ENCODE measurements at places on chromosomes 11 and 22.

- no peak for DNase-seq
These were observed 6.1 kb upstream of the ALG8 start for GRCh38 chr11:78145511-78146025.

DNA sequence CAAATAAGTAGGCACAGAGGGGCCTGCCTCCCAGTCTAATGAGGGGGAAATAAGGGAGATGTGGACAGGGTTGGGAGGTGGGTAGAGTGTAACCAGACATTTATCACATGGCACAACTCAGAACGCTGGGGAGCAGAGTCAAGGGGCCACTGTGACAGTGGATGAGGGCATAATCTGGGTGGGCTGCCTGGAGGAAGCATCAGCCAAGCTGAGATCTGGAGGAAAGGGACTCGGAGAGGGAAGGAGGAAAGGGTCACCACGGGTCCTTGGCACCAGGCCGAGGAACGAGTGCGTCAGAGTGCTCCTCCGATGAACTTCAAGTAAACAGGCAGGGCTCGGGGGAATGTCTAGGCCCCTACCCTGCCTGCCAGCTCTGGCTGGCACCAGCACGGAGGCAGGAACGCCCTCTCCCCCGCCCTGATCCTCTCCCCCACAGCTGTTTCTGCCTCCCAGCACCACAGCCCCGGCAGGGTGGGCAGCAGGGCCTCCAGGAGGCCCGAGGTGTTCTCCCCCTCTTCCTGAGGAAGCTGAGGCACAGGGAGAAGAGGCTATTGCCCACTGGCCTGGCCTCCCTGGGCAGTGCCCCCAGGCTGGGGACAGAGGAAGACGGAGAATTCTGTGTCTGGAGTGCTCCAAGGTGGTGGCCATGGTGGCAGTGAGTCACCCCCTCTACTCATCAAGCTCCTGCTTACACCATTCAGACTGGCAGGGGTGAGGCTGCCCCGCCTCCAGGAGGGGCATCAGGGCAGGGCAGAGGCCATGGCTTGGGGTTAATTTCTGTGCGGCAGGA is 4.2 kb downstream of the ALDH3B1 start:
- DNase-seq = no peak

DNA sequence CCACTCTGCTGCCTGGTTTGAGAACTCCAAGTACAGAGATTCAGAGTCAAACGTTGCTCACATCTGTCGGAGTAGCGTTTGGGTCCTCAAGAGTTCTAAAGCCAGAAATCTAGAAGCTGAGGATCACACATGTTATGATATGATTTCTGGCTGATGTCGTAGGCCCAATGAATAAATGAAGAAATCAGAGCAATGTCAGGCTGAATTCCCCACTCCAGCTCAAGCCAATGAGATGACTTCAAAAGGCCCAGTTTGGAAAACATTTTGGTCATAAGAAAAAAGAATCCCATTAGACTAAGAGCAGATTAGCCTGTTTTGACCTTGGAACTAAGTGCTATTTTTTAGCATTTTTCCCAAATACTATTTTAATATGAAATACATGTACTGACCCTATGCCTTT is 106.7 kb downstream of the ETS1 start:
- DNase-seq = no peak

- no peak for DNase-seq
These were observed 16.8 kb downstream of the OR56B4 start for GRCh38 chr11:6124245-6124644.

GRCh38 chr11:2348986-2349385 is 28.1 kb upstream of the CD81 start:
- no peak for DNase-seq

GRCh38 chr11:2738551-2739431 is 39.0 kb upstream of the KCNQ1OT1 start:
- no peak for DNase-seq

DNA sequence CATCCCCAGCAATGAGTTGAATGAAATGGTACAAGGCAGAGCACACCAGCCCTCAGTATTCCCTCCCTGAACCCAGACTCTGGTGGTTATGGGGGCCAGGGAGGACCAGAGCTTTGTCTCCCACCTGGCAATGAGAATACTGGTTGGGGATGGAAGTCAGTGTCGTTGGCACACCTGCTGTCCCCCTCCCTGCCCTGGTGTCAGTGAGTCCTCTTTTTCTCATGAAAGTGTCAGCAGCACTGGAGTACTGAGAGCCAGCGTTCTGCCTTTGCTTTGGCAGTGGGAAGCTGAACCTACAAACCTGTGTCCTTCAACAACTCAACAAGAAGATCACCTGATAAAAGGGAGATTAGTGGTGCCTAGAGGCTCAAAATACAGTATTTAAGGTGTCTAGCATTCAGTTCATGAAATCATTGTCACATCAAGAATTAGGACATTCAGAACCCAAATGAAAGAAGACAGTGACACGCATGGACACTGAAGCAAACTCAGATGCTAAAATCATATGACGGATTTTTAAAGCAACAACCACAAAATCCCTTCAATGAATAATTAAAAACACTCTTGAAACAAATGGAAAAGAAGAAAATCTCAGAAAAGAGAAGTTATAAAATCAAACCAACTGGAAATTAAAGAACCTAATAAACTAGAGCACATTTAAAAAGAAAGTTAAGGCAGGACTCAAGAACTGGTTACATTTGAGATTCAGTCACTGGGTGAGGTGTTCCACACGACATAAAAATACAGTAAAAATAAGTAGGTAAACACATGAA is 77.5 kb upstream of the VPREB1 start:
- no peak for DNase-seq

DNA sequence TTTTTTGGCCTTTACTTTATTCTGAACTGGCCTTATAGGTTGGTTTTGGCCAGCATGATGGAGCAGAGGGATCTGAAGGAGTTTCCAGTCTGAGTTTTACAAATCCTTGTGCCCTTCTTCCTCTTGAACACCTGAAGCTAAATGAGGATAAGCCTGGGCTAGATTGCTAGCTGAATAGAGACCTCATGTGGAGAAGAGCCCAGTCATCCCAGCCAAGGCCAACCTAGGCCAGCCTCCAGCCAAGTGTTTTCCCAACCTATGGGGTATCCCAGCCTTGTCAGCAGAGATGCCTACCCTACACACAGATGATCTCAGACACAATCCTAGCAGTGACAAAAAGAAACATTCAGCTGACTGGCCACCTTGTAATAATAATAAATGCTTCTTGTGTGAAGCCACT is 966 bp upstream of the CASP12 start:
- DNase-seq = no peak

DNA sequence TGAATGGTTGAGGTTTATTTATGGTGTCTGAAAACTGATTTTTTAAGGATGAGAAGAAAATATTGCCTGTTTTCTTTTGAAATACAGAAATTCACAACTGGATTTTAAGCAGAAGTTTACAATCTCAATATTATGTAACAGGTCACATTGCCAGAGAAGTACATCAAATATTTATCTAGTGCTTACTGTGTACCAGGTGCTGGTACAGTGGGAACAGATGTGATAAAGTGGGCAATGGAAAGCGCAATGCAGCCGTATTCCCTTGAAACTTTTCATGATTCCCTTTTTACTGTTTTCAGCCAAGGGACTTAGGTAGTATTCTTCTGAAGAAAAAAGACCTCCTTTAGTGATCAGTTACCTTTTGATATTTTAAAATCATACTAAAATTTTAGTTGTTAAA is 49.6 kb downstream of the TTC17 start:
- no peak for DNase-seq

GRCh38 chr11:31870609-31871309 is 59.6 kb upstream of the PAX6 start:
- peak; percentile 2 for DNase-seq

DNA sequence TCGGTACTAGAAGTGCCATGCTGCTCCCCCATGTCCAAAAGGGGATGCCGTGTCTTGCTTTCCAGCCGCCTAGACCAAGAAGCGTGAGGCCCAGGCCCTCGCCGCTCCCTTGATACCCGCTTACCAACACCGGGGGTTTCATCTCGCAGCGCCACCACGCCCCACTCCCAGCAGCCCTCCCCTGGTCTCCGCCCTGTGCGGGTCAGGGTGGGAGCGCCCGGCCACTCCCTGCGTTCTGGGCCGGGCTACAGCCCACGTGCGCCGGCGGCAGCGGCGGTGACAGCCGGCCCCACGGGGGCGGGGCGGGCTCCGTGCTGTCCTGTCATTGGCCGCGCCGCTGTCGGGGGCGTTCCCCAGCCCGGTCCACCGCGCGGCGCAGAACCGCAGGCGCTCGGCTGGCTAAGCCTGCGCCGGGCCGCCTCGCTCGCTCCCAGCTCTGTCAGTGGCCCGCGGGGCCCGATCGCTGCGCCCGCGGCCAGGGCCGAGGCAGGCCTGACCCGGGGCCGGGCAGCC is at the start of gene MICAL2:
Gene MICAL2 (plus strand): TSS at position 390 of the 513 bp plus-strand sequence. CDS start 51,566 bp downstream, outside the sequence.
- DNase-seq = peak; percentile 85

GRCh38 chr11:46534711-46535110 is 59.1 kb downstream of the AMBRA1 start:
- no peak for DNase-seq

- no peak for DNase-seq
These were observed 406.6 kb upstream of the FAT3 start for GRCh38 chr11:91817996-91818395.

DNA sequence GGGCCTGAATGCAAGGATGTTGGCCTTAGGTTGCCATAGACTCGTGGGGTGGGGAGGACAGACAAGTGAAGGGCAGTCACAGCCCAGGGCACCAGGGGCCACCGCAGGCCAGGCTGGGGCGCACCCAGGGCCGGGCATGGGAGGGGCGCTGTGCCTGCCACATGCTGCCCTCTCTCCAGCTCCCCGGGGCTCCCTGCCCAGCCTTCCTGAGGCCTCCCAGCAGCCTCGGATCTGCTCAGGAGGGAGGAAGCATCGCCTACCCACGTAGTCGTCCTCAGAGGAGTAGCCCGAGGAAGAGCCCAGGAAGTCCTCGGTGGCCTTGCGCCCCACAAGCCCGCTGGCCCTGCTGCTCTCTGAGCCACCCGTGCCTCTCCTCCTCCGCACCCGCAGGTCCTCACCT is 5.2 kb downstream of the SUN2 start:
- DNase-seq = no peak

DNA sequence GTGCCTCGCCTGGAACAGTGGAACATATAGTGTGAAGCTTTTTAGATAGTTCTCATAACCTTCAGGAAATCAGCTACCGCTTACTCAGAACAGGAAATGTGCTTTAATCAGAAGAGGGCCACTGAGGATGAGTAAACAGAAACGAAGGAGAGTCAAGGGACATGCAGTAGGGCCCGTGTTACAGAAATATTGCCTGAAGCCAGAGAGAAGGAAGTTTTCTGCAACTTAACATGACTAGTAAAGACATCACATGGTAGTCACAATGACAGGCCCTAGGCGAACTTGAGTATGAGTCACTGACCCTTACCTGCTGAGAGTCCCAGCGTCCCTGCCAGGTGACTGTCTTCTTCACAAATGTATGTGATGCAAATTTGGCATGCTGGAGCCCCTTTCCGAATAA is 39.4 kb downstream of the CARD18 start:
- no peak for DNase-seq

GRCh38 chr22:20825624-20826023 is 33.0 kb downstream of the PI4KA start:
- DNase-seq = no peak

- DNase-seq = peak; percentile 41
These were observed at the start of gene UEVLD for GRCh38 chr11:18588297-18589252. UEVLD (minus strand) TSS chr11:18588734; CDS start chr11:18588654, 80 bp downstream.

GRCh38 chr11:35500744-35501143 is 24.7 kb downstream of the PAMR1 start:
- no peak for DNase-seq

- DNase-seq = no peak
These were observed 14.4 kb downstream of the RNH1 start for GRCh38 chr11:492427-493226.

DNA sequence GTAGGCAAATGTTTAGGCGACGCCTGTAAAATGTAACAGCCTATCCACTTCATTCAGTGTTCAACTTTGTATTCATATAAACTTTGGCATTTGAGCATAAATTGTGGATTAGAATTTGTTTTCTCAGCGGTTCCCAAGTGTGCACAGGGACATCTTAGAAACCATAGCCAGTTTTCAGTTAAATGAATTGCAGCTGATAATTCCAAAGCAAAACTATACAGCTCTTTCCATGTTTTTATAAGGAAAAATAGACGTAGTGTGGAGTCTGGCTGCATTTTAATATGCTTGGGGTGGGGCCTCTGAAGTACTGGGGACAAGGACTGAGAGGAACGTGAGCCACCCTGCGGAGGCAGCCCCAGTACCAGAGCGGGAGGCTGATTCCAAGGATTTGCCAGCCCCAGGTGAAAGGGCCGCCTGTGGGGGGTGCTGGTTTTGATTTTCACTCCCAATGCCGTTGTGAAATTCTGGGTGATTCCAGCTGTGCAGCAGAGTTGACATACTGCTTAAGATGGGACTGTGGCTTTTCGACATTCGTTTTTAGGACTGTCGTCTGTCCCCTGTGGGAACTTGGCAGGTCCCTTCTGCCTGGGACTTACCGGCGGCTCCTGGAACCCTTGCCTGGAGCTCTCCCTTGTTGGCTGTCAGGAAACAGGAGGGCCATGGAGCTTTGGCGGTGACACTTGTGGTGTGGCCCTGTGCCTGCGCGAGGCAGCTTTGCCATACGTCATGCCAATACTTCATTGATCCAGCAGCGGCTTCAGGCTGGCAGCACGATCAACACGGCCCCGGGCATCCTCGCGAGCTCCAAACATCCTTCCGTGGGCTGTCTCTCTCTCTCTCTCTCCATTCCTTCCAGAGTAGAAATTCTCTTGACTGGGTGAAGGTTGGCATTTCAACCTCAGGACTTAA is 370.9 kb downstream of the TBC1D22A start:
- no peak for DNase-seq

DNA sequence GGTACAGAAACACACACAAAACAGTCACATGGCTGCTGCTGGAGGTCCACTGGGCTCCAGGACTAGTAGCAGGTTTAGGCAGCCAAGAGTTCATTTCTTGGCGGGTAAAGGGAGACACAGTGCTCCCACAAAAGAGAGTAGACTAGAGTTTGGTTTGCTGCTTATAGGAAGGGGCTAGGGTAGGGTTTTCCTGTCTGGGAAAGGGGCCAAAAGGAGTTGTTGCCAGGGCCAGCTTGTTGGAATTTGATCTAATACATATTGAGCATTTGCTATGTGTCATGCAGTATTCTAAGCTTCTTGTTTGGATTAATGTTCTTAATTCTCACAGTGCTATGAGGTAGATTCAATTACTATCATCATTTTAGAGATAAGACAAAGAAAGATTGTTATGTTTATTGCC is 195.1 kb upstream of the PLET1 start:
- no peak for DNase-seq

- no peak for DNase-seq
These were observed 731 bp downstream of the GSTP1 start for GRCh38 chr11:67584205-67584880.

DNA sequence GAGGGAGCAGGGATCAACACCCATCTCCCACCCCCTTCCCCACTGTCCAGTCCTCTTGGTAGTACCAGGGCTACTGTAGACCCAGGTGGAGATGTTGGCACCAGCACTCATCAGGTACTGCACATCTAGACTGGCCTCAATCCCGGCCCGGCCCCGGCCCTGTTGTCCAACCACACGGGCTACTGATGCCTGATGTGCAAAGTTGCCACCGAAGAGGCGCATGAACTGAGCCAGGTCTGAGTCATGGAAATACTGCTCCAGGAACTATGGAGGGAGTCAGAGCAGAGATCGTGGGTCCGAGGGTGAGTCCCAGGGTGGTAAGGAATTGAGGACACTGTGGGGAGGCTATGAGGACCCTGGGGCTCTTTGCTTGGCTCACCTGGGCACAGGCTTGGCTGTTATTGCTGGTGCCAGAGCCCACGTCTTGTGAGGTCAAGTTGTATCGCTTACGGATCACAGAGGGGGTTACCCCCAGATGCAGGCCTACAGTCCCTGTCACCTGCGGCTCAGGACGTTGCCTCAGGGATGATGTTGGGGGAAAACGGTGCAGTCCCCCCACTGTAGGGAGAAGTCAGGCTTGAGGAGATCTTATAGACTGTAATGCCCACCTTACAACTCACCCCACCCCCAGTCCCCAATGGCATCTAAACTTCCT is 2.5 kb downstream of the TPP1 start:
- DNase-seq = no peak
